ENCODE measurements at places on chromosomes 2 and 18. TPM values are rescaled to one million over a fixed set of nuclear protein-coding genes. Genes with fewer than 3 reads are reported as not detected.

The FEV gene
- not detected for total RNA-seq

The MGAT4A gene
- total RNA-seq: 8.0 TPM

The GNAL gene
- 26.8 TPM for total RNA-seq

The SP3 gene
- total RNA-seq: 148 TPM

The FSHR gene
- total RNA-seq: not detected

The TMEM37 gene
- 1.0 TPM for total RNA-seq

The ACADL gene
- total RNA-seq: 0.09 TPM

The IKZF2 gene
- total RNA-seq: 29.3 TPM

The IL1RL2 gene
- total RNA-seq: not detected

The TGFA gene
- total RNA-seq: not detected

The SDC1 gene
- total RNA-seq: 27.5 TPM

The PRKAG3 gene
- total RNA-seq: not detected

The MERTK gene
- total RNA-seq: 6.1 TPM

The DLGAP1 gene
- total RNA-seq: 18.5 TPM

The ALK gene
- not detected for total RNA-seq

The REL gene
- 7.1 TPM for total RNA-seq

The IL37 gene
- total RNA-seq: not detected

The RNU2-63P gene
- not detected for total RNA-seq
